ENCODE measurements at places on chromosomes 13 and 19.

DNA sequence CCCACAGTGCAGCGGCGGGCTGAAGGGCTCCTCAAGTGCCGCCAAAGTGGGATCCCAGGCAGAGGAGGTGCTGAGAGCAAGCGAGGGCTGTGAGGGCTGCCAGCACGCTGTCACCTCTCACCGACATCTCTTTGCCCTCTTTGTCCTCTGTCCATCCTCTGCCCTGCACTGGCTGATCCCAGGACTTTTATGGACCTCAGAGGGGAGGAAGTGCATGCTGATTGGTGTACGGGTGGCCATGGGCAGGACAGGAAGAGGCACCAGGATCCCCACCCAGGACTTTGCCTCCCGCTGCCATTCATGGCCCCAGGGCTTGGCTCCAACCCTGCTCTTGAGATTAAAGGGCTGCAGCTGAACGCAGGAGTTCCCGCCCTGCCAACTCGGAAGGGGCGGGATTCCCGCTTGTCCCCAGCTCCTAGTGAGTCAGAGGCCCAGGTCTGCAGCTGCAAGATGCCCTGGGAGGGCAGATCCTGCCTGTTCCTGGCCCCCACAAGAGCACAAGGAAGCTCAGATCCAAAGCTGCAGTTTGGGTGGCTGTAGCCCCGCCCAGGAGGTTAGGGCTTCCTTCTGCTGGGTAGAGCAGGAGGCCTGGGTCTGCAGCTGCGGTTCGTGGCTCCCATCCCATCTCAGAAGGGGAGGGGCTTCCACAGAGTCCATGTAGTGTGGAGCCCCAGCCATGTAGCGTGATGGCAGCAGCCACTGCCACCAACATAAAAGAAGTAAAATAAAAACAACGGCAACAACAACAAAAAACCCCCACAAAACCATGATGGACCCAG is 1716.7 kb downstream of the SLITRK1 start:
- DNase-seq, result no peak

DNA sequence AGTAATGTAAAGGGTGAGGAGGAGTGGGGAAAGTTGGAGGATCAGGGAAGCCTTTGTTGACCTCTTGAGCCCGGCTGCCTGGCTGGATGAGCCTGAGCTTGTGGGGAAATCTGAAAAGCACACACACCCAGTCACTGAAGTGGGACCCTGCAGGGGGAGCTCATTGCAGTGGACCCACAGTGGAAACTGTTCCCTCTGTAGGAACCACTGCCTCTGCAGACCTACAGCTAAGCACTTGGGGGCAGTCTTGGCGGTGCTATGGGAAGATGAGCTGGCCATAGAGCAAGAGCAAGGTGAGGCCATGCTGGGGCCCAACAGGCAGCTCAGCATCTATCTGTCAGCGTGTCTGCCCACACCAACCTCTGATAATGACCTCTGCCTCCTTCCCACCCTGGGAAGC is 294.8 kb downstream of the TSHZ3 start:
- no peak for DNase-seq

DNA sequence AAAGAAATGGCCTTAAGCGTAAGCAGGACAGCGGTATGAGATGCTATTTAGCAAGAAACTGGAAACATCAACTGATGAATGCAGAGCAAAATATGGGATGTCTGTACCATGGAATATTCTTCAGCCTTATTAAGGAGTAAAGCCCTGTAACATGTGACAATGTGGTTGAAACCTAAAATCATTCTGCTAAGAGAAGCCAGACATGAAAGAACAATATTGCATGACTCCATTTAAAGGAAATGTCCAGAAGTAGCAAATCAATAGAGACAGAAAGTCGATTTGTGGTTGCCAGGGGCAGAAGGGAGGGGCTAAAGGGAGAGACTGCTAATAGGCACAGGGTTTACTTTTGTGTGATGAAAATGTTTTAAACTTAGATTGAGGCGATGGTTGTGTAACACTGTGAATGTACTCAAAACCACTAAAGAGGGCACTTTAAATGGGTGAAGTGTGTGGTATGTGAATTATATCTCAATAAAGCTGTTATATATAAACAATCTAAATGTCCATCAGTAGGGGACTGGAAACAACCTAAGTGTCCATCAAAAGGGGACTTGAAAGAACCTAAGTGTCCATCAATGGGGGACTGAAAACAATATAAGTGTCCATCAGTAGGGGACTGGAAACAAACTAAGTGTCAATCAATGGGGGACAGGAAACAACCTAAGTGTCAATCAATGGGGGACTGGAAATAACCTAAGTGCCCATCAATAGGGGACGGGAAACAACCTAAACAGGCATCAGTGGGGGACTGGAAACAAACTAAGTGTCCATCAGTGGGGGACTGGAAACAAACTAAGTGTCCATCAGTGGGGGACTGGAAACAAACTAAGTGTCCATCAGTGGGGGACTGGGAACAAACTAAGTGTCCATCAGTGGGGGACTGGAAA is 45.4 kb downstream of the CCL25 start:
- DNase-seq, result no peak

DNA sequence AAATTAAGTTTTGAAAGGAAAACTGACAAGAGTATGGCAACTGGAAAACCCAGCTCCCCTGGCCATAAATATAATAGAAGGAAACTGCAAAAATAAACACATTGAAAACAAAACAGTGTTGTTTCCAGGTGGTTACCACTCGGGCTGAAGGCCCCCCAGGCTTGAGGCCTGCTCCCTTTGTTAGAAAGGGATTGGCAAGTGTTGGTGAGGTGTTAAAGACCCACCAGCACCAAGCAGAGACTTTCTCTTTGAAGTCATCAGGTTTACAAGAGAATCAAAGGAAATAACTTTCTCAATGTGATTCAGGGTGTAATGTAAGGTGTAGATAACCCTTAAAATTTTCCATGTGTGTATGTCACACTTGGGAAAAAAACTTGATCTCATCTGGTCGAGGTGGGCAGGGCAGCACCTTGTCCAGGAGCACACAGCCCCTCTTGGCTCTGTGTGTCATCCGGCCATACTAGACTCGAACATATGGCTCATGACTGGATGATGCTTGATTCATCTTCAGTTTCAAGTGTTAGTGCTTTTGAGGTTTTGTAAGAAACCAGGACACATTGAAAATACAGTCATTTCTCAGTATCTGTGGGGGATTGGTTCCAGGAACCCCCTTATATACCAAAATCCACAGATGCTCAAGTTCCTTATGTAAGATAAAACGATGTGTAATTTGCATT is 7.8 kb downstream of the ACTN4 start:
- DNase-seq, result peak; percentile 45

DNA sequence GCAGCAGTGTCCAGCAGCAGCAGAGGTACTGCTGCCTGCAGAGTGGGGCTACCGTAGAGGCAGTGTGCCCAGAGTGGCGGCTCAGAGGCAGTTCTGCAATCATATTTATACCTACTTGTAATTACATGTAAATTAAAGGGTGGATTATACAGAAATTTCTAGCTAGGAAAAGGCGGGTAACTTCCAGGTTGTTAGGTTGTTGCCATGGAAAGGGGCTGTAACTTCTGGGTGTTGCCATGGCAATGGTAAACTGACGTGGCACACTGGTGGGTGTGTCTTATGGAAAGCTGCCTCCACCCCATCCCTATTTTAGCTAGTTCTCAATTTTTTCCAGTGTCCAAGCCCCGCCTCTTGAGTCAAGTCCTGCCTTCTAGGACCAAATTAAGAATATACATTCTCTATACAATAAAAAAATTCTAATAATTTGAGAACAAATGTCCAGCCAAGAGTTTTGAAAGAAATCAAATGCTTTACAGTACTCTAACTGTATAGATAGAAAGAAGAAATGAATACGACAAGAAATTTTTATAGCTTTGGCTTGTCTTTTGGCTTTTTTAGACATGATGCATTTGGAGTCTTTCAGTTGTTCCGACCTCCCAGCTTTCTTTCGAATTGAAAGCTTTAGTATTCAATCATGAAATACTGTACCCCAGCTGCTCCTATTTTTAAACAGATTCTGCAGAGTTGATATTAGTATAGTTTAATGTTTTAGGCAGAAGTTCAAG is 816.6 kb downstream of the DIAPH3 start:
- DNase-seq, result no peak

DNA sequence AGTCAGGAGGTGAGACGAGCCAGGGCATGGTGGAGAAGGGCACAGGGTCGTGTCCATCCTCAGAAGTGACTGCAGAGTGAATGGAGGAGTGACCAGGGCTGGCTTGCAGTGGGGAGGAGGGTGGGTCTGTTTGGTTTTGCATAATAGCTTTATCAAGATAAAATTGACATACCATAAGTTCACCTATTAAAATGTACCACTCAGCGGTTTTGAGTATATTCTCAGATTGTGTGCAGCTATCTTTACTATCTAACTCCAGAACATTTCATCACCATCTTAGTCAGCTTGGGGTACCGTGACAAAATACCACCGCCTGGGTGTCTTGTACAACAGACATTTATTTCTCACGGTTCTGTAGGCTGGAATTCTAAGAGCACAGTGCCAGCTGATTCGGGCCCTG is 13.2 kb downstream of the ZNF8 start:
- no peak for DNase-seq

DNA sequence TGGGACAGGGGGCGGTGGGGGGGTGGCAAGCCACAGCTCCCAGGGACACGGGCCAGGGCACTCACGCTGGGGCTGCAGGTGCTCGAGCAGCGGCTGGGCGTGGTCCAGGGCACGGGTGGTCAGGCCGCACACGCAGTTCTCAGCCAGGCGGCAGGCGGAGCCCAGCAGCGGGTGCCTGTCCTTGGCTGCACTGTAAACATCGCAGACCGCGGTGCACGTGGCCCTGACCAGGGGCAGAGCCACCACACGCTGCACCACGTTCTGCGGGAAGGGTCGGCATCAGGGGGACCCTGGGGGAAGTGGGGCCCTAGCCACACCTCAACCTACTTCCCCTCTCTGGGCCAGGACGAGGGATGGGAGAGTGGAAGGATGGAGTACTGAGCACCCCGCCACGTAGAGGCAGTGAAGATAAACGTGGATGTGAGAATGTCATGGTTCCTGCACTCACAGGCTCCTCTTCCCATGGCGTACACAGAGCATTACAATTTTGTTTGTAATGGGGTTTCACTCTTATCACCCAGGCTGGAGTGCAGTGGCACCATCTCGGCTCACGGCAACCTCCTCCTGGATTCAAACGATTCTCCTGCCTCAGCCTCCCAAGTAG is 3.4 kb downstream of the PLIN5 start:
- DNase-seq, result no peak

DNA sequence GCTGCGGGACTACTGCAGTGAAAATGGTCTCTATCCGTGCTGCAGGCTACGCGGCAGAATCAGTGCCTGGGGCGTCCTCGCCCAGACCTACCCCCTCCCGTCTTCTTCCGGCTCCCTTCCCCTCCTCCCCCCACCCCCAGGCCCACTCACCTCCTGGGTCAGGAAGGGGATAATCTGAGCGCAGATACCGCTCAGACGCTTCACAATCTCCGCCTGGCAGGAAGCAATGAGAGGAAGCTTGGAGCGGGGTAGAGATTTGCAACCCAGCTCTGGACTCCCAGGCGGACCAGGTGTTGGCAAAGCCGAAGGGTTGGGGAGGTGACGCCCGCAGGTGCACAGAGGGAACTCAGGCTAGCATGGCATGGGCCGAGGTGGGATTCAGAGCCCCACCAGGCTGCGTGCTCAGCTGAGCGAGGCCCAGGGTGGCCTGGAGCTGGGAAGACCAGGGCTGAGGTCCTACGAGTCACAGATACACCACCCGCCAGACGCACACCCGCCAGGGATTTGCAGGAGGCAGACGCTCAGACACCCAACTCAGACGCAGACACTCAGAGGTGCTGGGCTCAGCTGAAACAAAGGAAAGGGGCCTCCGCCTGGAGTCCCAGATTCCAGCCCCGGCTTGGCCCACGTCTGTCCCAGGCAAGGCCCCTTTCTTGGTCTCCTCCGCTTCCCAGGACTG is 4.1 kb downstream of the TLE2 start:
- no peak for DNase-seq

- no peak for DNase-seq
Measured at GRCh38 chr19:2014731-2015607, 545 bp downstream of the BTBD2 start.

GRCh38 chr19:17985037-17985818 is 18.3 kb downstream of the KCNN1 start:
- no peak for DNase-seq

- no peak for DNase-seq
Measured at GRCh38 chr13:105758918-105759860, 776.3 kb downstream of the EFNB2 start.

GRCh38 chr13:42832341-42833096 is 51.1 kb downstream of the FAM216B start:
- no peak for DNase-seq

DNA sequence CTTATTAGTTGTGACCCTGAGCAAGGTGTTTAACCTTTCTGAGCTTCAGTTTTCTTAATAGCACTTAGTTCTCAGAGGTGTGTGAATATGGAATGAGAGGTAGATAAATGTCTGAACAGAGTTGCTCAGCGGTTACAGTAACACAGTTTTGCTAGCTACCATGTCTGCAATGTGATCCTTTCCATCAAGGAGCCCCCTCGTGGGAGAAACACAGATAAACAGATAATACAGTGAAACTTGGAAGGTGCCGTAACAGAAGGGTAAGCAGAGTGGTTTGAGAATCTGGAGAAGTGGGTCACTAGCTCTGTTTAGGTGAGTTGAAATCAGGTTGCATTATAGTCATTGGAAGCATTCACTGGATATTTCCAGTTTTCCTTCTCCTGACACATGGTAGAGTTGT is 38.9 kb downstream of the IRS2 start:
- DNase-seq, result no peak

- no peak for DNase-seq
Measured at GRCh38 chr13:29005035-29005762, 185.1 kb downstream of the MTUS2 start.

DNA sequence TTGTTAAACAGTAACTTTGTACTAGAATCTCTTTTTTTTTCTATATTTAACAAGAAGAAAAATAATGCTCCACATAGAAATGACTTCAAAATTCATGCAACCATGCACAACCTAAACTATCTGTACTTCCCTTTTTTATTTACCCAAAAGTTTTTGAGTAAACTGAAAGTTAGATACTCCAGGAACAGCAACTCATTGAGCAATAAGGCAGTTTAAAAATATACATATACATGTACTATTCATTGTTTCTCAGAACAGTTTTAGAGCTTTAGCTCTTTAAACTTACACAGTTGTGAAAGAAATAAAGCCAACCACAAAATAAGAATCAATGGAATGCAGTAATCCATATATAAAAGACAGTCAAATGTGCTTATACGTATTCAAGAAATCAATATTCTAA is 39.2 kb downstream of the MTMR6 start:
- no peak for DNase-seq

- DNase-seq, result no peak
Measured at GRCh38 chr19:15871570-15871969, 26.3 kb downstream of the CYP4F2 start.

GRCh38 chr19:39398297-39398864 is 7.2 kb downstream of the MED29 start:
- no peak for DNase-seq

All from activated CD4-positive, alpha-beta T cell treated with anti-CD3 and anti-CD28 coated beads, Interleukin-2, amount 50 U/mL, for 24 hours (primary cell).